ENCODE measurements at places on chromosomes 4 and X.

DNA sequence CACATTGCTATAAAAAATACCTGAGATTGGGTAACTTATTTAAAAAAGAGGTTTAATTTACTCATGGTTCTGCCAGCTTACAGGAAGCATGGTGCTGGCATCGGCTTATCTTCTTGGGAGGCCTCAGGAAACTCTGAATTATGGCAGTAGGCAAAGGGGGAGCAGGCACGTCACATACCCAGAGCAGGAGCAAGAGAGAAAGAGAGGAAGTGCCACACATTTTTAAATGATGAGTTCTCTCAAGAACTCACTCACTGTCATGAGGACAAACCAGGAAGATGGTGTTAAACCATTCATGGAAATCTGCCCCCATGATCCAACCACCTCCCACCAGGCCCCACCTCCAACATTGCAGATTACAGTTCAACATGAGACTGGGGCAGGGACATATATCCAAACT lies 10.0 kb upstream of the AFF1 start:
- DNase-seq: no peak

DNA sequence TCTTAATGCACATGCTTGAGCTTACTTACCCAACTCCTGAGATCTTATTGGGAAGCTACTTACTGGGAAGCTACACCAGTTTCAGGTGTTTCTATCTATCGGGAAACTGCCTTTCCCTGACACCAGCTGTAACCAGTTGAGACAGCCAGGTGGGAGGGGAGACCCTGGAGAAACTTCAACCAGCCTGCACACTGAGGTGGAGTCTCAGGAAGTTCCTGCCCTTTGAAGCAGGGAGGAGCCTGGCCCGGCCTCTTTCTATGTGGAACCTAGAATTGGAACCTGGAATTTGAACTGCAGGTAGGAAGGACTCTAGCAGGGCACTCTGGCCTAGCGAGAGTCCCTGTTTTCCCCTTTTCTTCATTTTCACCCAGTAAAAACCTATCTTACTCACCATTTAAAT lies 425.8 kb upstream of the PABPC4L start:
- no peak for DNase-seq

DNA sequence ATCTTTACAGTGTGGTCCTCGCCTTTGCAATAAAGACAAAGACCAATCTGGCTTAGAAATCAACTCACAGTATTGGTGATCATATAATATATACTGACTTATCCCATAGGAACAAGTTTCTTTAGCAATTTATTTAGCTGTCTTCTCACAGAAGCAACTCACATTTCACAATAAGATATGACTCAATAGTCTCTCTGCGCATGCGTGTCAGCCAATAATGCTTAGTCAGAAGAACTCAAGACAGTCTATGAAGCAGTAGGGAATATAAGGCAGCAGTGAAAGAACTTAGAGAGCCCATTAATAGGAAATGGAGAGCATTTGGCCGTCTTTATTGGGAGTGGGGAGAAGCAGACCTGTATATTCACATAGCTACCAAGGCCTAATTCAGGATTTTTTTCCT lies 216.7 kb downstream of the IL13RA2 start:
- DNase-seq: no peak

DNA sequence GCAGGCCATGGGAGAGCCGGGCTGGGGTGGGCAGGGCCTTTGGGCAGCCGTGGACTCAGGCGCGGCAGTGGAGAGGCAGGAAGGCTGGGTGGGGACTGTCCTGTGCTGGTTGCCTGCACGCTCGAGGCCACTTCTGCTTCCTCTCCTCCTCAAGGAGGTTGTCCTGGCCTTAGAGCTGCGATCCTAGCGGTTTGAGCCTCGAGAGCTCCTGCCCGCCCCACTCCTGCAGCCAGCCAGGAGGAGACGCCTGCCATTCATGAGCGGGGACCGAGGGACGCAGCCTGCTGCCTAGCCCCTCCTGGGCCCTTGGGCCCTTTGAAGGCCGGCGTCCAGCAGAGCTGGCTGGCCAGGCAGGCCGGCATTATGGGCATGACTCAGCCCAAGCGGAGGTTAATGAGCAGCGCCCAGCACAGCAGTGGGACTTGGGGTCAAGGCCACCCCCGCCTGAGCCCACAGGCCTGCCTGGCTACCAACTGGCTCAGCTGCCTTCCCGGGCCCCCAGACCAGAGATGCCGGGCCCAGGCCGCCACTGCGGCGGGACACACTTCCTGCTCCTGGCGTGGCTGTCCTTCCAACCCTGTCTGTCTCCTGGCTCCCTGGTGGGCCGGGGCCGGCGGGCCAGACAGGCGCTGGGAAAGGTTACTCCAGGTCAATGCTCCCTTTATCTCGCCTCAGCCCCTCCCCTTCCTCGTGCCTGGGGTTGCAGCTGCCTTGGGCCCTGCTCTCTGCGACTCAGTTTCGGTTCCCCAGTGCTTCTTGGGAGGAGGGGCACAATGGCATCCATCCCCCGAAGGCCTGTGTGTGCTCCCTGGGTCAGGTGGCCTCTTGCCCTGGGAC lies 1.8 kb downstream of the ABCD1 start:
- DNase-seq: peak; percentile 45

DNA sequence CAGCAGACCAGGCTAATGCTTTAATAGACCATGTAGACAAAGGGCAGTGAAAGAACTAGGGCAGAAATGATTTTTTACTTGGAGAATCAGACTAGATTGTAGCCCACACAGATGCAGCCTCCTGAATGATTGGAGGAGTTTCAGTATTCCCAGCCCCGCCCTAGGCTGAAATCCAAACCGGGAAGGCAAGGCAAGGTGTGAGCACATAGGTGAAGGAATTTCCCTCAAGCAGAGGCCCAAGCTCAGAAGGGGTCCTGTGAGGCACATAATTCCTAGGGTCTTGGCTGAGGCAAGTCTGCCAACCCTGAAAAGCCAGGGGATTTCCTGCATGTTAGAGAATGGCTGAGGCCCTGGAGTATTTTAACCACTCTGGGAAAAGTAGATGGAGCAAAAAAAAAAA lies 56.4 kb upstream of the PAK3 start:
- no peak for DNase-seq

DNA sequence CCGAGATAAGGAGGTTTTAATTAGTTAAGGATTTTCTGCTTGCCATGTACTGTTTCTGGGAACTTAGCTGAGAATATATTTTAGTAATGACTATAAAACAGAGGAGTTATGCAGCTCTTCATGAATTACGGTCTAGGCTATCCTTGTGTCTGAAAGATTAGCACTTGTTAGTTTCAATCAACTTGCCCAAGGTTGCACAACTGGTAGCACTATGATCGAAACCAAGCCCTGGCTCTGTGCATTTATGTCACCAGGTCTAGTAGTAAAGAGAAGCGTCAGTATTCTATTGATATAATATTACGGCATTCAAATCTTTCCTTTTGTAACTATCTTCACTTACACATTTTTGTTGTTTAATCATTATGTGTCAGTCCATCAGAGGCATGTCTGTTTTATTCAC lies 176.0 kb downstream of the TLL1 start:
- no peak for DNase-seq
